Heart right ventricle (tissue), 16 donors: ENCODE measurements at places on chromosomes 6 and 20. TPM values are rescaled to one million over a fixed set of nuclear protein-coding genes. Genes with fewer than 3 reads are reported as not detected.

GRCh38 chr6:78867020-78867369 is 356 bp upstream of the IRAK1BP1 start:
- H3K27me3 ChIP-seq: no peaks in the 10 kb centered on the region
- H3K4me1 ChIP-seq: no peaks in the 10 kb centered on the region
- H3K27ac ChIP-seq: peak overlapping the region; percentile 76
- H3K4me3 ChIP-seq: peak overlapping the region; percentile 89
- H3K36me3 ChIP-seq: no peaks in the 10 kb centered on the region
- DNase-seq: no peak

GRCh38 chr20:50182346-50182745 is 8.3 kb upstream of the CEBPB start:
- no peaks in the 10 kb centered on the region for H3K27me3 ChIP-seq
- H3K36me3 ChIP-seq: no peaks in the 10 kb centered on the region
- H3K4me3 ChIP-seq: no peak overlapping the region
- DNase-seq: no peak
- no peak overlapping the region for H3K27ac ChIP-seq

GRCh38 chr6:107690643-107691061 is 133.5 kb downstream of the SCML4 start:
- DNase-seq: no peak
- peak overlapping the region; percentile 68 for H3K27ac ChIP-seq
- no peaks in the 10 kb centered on the region for H3K36me3 ChIP-seq
- no peaks in the 10 kb centered on the region for H3K27me3 ChIP-seq
- peaks cover 24% of the 10 kb centered on the region for H3K4me1 ChIP-seq

DNA sequence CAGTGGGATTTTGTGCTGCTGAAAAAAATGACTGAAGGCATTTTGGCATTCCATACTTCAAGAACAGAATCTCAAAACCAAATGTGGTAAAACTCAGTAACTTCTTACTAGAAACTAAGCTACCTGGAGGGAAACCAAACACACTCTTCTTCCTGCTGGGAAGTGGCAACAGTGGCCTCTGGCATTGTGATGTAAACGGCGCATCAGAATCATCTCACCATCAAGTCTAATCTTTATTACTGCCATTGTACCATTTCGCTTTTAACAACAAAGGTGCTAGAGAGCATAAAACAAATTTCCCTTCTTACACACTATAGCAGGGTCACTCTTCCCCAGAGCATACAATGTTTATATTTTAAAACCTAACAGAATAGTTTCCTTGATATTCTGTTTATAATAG is 101.6 kb upstream of the CEP162 start:
- DNase-seq: no peak
- no peaks in the 10 kb centered on the region for H3K4me1 ChIP-seq
- no peaks in the 10 kb centered on the region for H3K27me3 ChIP-seq

- no peak for DNase-seq
- no peak overlapping the region for H3K27ac ChIP-seq
- no peak overlapping the region for H3K4me3 ChIP-seq
- H3K27me3 ChIP-seq: no peaks in the 10 kb centered on the region
- no peaks in the 10 kb centered on the region for H3K4me1 ChIP-seq
- H3K36me3 ChIP-seq: no peaks in the 10 kb centered on the region
Observed at GRCh38 chr6:61886608-61887259, 399.3 kb downstream of the KHDRBS2 start.

- H3K36me3 ChIP-seq: no peaks in the 10 kb centered on the region
- no peaks in the 10 kb centered on the region for H3K27me3 ChIP-seq
- no peaks in the 10 kb centered on the region for H3K4me1 ChIP-seq
- no peak for DNase-seq
- H3K4me3 ChIP-seq: no peak overlapping the region
- no peak overlapping the region for H3K27ac ChIP-seq
Observed at GRCh38 chr6:91082311-91082832, 495.5 kb upstream of the MAP3K7 start.

DNA sequence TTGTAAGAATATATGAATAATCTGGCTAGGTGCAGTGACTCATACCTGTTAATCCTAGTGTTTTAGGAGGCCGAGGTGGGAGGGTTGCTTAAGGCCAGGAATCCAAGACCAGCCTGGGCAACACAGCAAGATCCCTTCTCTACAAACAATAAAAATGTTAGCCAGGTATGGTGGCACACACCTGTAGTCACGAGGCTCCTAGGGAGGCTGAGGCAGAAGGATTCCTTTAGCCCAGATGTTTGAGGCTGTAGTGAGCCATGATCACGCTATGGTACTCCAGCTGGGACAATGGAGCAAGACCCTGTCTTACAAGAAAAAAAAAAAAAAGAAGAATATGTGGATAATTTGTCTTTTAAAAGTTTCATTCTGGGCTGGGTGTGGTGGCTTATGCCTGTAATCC is 75.4 kb downstream of the SH3BGRL2 start:
- no peak for DNase-seq
- H3K27ac ChIP-seq: no peak overlapping the region
- H3K27me3 ChIP-seq: no peaks in the 10 kb centered on the region
- H3K36me3 ChIP-seq: no peaks in the 10 kb centered on the region

DNA sequence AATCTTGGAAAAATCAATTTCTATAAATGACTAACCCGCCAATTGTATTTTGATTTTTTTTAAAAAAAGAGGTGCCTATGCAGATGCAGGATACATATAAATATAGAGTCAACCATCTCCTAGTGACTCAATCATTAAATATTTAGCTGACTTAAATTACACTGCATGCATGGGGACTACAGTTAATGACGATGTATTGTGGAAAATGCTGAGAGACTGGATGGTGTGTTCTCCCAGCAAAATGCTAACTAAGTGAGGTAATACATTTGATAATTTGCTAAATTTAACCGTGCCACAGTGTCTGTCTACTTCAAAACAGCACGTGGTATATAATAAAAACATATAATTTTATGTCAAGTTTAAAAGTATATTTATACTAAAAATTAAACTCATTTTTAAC is 341.6 kb downstream of the PRKN start:
- H3K27ac ChIP-seq: no peak overlapping the region
- no peak for DNase-seq
- H3K36me3 ChIP-seq: no peaks in the 10 kb centered on the region
- peaks cover 29% of the 10 kb centered on the region for H3K4me1 ChIP-seq
- no peak overlapping the region for H3K4me3 ChIP-seq
- no peaks in the 10 kb centered on the region for H3K27me3 ChIP-seq

- DNase-seq: no peak
- peaks cover 14% of the 10 kb centered on the region for H3K36me3 ChIP-seq
- no peak overlapping the region for H3K27ac ChIP-seq
- H3K4me1 ChIP-seq: no peaks in the 10 kb centered on the region
- no peak overlapping the region for H3K4me3 ChIP-seq
Observed at GRCh38 chr6:149403534-149403933, 3.5 kb downstream of the SUMO4 start.

AGER gene
- total RNA-seq: 3.5 TPM

NRN1 gene
- 11.2 TPM for total RNA-seq

CLPSL2 gene
- total RNA-seq: not detected

ALDH5A1 gene
- total RNA-seq: 38.6 TPM
